Prostate gland (tissue), 2 donors: ENCODE measurements at places on chromosomes 1 and 21.
A peak's percentile ranks its signal among the peaks of the same experiment; 100 is the strongest.

DNA sequence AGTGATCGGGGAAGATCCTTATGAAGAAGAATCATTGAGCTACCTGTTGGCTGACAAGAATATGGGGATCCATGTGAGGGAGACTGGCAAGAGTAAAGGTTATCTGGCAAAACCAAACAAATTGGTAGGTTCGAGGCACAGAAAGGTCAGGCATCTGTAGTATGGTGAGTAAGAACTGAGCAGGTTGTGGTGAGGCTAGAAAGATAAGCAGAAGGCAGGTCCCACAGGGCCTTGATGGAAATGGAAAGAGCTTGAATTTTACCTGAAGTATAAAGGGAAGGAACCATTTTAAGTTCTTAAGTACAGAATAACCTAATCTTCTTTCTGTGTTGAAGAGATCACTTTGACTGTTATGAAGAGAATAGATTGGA is 11.1 kb downstream of the PTPRC start:
- H3K27ac ChIP-seq = no peak overlapping the region
- H3K4me1 ChIP-seq = no peaks in the 10 kb centered on the region
- DNase-seq = no peak
- no peaks in the 10 kb centered on the region for H3K27me3 ChIP-seq
- no peaks in the 10 kb centered on the region for H3K36me3 ChIP-seq

DNA sequence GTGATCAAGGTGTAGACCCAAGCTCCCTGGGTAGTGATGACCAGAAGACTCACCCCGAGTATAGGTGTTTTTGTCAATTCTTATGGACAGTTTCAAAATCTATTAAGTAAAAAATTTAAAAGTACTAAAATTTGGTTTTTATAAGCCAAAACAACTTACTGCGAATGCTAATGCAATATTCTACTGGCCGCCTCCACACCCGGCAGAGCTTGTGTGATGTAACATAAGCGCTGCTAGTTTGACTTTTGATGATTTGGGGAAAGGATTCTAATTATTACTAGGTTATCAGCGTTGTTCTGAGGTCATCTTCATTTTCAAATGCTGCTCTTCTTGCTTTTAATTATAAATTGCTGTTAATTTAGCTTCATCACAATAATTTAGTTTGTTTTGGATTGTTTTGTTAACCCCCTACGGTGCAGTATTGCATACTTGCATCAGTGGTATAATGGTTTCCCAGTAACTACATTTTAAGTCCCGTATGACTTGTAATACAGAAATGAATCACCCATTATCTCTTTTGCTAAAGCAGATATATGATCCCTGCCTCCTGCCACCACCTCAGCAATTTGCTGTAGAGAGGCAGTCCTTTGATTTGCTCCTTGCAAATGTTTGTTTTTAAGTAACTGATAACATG is 178.0 kb downstream of the SDCCAG8 start:
- no peaks in the 10 kb centered on the region for H3K4me1 ChIP-seq
- DNase-seq = no peak
- H3K27me3 ChIP-seq = no peaks in the 10 kb centered on the region
- H3K27ac ChIP-seq = no peak overlapping the region
- H3K4me3 ChIP-seq = no peak overlapping the region
- no peaks in the 10 kb centered on the region for H3K36me3 ChIP-seq

- no peaks in the 10 kb centered on the region for H3K27me3 ChIP-seq
- no peak overlapping the region for H3K27ac ChIP-seq
- no peaks in the 10 kb centered on the region for H3K4me1 ChIP-seq
- H3K36me3 ChIP-seq = no peaks in the 10 kb centered on the region
- DNase-seq = no peak
- no peak overlapping the region for H3K4me3 ChIP-seq
Measured at GRCh38 chr1:228238007-228238406, 30.2 kb downstream of the OBSCN start.

DNA sequence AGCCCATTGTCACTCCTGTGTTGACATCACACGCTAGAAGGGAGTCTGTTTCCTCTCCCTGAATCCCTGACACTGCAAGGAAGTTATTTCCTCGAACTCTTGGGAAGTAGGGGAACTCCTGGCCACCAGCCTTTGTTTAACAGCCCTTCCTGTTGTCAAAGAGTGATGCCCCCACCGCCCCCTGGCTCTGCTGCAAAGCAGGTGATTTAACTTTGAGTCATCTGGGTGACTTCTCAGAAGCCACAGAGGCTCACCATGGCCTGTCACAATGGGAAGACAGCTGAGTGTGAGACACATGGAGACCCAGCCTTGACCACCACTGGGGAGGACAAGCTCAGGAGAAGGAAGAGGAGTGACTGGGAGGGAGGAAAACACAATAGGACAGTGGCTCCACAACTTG is 182.8 kb downstream of the PSMG1 start:
- H3K4me1 ChIP-seq = no peaks in the 10 kb centered on the region
- no peaks in the 10 kb centered on the region for H3K36me3 ChIP-seq
- no peak overlapping the region for H3K27ac ChIP-seq

DNA sequence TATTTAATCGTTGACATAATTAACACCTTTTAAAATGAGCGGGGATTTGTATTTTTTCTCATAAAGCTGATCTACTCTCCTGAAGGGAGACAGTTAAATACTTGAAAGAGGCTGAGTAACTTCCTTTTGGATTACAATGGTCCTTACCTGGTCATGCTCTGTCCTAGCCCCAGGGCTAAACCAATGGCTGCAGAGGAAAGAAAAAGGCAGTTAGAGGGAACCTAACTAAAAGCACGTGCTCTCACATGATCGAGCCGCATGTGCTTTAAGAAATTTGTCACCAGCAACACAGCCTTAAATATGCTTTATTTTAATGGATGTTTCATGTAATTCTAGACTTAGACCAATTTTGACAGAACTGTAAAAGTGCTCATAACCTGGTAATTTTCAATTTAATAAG is 132.7 kb downstream of the GPATCH2 start:
- no peaks in the 10 kb centered on the region for H3K36me3 ChIP-seq
- no peaks in the 10 kb centered on the region for H3K27me3 ChIP-seq
- H3K4me1 ChIP-seq = no peaks in the 10 kb centered on the region
- no peak for DNase-seq

DNA sequence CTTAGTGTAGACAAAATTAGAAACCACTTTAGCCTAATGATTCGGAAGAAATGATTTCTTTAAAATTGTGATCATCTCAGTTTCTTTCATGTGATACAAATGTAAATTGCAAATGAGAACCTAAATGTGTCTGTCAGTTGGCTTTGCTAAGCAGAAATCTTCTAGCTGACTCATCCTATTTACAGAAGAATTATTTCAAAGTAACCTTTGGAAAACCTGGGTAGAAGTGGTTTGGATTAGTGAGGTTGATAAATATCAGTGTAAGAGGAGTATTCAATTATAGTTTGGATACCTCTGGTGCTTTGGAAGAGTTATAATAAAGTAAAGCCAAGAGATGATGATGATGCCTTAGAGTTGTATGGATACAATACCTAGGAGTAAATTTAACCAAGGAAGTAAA is 37.4 kb downstream of the CC2D1B start:
- no peaks in the 10 kb centered on the region for H3K36me3 ChIP-seq
- H3K4me3 ChIP-seq = no peak overlapping the region
- no peaks in the 10 kb centered on the region for H3K27me3 ChIP-seq
- no peaks in the 10 kb centered on the region for H3K4me1 ChIP-seq

DNA sequence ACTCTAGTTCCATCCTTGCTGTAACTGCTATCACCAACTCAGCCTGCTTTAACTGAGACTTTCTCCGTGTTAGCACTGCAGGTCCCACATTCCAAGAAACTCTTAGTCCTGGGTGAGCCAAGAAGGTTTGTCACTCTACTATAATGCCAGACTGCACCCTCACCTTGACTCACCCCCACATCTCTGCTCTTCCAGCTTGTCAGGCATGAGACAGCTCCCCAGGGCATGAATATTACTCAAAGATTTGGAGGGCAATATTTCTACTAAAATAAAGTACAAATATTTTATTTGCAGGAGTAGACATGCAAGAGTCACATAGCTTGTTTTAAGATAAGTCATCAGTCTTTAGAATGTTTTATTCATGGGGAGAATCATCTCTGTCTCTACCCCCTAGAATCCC is 110.2 kb downstream of the MATN1 start:
- no peaks in the 10 kb centered on the region for H3K36me3 ChIP-seq
- no peak for DNase-seq
- H3K4me1 ChIP-seq = no peaks in the 10 kb centered on the region

DNA sequence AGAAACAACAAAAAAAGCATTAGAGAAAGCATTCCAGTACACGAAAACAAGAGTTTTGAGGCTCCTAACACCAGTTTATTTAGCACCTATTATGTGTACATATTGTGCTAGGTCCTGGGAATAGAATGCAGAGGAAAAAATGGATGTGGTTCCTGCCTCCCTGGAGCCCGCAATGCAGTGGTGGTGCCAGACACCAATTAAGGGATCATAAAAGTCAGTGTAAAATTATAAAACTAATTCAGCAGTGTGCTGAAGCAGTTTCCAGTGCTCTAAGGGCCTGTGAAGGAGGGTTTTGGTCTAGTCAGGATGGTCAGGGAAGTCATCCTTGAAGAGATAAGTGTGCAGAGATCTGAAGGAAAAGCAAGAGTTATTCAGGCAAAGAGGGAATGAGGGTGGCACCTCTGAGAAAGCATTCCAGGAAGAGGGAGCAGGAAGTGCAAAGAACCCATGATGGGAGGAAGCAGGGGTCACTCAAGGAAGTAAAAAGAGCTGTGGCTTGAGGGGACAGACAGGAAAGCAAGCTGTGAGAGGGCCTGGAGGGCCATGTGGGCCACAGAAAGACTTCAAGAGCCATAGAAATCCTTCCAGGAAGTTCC is 65.2 kb upstream of the IFNLR1 start:
- DNase-seq = no peak
- no peaks in the 10 kb centered on the region for H3K27me3 ChIP-seq
- H3K27ac ChIP-seq = no peak overlapping the region
- H3K36me3 ChIP-seq = no peaks in the 10 kb centered on the region
- no peak overlapping the region for H3K4me3 ChIP-seq

DNA sequence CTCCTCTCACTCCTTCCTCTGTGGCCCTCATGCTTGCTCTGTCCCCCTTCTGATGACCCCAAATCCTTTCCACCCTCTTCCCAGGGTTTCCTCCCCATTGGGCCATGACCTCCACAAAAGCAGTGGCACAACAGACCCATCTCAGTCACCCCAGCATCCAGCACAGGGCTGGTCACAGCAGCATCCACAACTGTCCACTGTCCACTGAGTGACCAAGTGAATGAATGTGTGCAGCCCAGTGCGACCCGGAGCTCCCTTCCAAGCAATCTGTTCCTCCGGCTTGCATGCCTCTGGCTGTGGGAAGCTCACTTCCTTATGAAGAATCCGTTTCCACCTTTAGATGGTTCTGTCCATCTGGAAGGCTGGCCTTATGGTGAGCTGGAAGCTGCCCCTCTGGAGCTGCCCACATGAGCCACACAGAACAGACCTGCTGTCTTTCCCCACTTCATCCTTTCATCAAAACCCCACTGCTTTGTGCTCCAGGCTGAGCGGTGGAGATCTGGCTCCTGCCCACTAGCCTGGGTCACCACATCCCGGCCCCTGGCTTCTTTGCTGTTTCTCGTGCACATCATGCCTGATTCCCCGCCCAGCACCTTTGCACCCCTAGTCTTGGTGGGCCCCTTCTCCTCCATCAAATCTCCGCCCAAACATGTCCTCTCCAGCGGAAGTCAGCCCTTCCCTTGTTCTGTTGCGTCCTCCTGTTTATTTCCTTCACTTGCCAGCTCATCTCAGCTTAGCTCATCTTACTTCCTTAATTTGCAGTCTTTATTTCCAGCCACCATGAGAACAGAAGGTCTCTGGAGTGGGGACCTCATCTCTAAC is 56.4 kb downstream of the EDN2 start:
- DNase-seq = no peak
- H3K36me3 ChIP-seq = no peaks in the 10 kb centered on the region
- no peak overlapping the region for H3K27ac ChIP-seq
- H3K27me3 ChIP-seq = no peaks in the 10 kb centered on the region
- peaks cover 12% of the 10 kb centered on the region for H3K4me1 ChIP-seq

GRCh38 chr1:89854140-89854539 is 33.3 kb downstream of the LRRC8D start:
- no peaks in the 10 kb centered on the region for H3K4me1 ChIP-seq
- no peaks in the 10 kb centered on the region for H3K27me3 ChIP-seq

- no peak overlapping the region for H3K27ac ChIP-seq
- no peak for DNase-seq
- H3K4me3 ChIP-seq = no peak overlapping the region
- no peaks in the 10 kb centered on the region for H3K27me3 ChIP-seq
- no peaks in the 10 kb centered on the region for H3K36me3 ChIP-seq
Measured at GRCh38 chr1:211920602-211921226, 90.2 kb upstream of the LPGAT1 start.

- H3K36me3 ChIP-seq = peaks cover 1% of the 10 kb centered on the region
- H3K27me3 ChIP-seq = no peaks in the 10 kb centered on the region
- H3K4me1 ChIP-seq = peaks cover 4% of the 10 kb centered on the region
- H3K4me3 ChIP-seq = no peak overlapping the region
- peak; percentile 37 for DNase-seq
Measured at GRCh38 chr1:26744075-26744959, 43.4 kb upstream of the PIGV start.

- no peaks in the 10 kb centered on the region for H3K27me3 ChIP-seq
- H3K4me3 ChIP-seq = peak overlapping the region; percentile 85
- peak overlapping the region; percentile 92 for H3K27ac ChIP-seq
- no peaks in the 10 kb centered on the region for H3K4me1 ChIP-seq
- peak; percentile 80 for DNase-seq
Measured at GRCh38 chr1:31413405-31414001, 490 bp downstream of the SERINC2 start.

DNA sequence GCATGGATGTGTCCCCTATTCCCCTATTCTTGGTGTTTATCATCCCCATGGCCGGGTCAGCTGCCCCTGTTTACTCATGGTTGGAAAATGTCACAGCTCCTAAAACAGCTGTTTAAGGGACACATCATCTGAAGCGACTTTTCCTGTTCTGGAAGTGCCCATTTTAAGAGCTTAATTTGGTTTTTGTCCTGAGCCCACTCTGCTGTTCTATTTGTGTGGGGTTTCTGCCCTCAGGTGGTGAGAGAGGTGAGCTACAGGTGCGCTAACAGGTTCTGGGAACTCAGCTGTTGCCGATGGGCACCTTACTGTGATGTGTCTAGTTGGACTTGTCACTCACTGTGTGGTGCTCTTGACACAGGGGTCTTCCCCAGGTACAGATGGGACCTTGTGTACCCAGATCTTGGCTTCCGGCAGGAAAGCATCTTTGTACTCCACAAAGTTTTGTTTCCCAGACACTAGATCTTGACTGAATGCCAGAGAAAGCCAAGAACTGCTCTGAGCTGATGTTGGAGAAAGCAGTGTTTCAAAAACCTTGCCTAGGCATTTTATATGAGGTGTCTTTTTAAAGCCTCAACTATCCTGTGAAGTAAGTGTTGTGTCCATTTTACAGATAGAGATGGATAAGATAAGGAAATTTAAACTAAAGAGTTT is 59.0 kb upstream of the CD1D start:
- no peak overlapping the region for H3K4me3 ChIP-seq
- H3K36me3 ChIP-seq = no peaks in the 10 kb centered on the region
- H3K27ac ChIP-seq = no peak overlapping the region
- H3K4me1 ChIP-seq = no peaks in the 10 kb centered on the region
